Mucosa of descending colon (tissue), 3 donors: ENCODE measurements at places on chromosomes 6 and 20.

GRCh38 chr20:14966203-14966602 lies 628.8 kb upstream of the FLRT3 start:
- no peak for DNase-seq

GRCh38 chr6:49453221-49453620 lies 9.8 kb downstream of the MMUT start:
- DNase-seq, result no peak

GRCh38 chr6:14280006-14280510 lies 162.5 kb downstream of the CD83 start:
- DNase-seq, result no peak

GRCh38 chr6:28490205-28490890 lies 25.2 kb downstream of the GPX6 start:
- no peak for DNase-seq

GRCh38 chr20:58787211-58788005 lies 63.3 kb downstream of the GNAS-AS1 start:
- DNase-seq, result no peak

- DNase-seq, result no peak
Measured at GRCh38 chr20:37299718-37300528, 10.5 kb downstream of the MANBAL start.

GRCh38 chr6:40685862-40686261 lies 98.7 kb upstream of the LRFN2 start:
- no peak for DNase-seq

GRCh38 chr6:34246563-34247391 lies 2.0 kb downstream of the SMIM29 start:
- DNase-seq, result no peak

GRCh38 chr6:95741045-95741444 lies 163.7 kb downstream of the MANEA start:
- no peak for DNase-seq

DNA sequence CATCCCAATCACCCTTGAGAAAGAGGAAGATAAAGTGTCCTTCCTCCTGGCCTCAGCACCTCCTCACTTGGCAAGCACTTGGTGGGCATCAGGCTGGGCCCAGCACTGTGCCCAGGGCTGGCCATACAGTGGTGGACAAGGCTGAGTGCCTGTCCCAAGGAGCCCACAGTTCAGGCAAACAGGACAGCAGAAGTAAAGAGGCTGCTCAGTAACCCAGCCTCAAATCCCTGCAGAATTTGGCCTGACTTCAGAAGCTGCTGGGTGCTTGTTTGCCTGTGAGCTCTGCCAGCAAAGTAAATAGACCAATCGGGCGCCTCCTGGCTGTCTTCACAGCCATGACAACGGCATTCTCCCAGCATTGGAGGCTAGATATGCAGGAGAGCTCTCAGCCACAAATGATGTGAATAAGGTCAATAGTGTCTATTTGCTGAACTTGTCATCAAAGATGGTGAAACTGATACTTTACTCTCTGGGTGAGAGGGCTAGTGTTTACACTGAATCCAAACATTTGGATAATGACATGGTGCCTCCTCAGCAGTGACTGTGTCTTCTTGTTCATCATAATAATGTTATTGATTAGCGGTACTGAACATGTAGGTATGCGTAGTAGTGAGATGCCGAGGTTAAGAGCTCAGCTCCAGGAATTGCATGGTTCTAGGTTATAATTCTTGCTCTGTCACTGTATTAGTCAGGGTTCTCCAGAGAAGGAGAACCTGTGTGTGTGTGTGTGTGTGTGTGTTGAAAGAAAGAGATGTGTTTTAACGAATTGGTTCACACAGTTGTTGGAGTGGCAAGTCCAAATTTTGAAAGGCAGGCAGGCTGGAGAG lies 36.9 kb upstream of the FANCE start:
- DNase-seq, result peak; percentile 84

- no peak for DNase-seq
Measured at GRCh38 chr6:26029857-26030653, 57.2 kb upstream of the HFE start.

DNA sequence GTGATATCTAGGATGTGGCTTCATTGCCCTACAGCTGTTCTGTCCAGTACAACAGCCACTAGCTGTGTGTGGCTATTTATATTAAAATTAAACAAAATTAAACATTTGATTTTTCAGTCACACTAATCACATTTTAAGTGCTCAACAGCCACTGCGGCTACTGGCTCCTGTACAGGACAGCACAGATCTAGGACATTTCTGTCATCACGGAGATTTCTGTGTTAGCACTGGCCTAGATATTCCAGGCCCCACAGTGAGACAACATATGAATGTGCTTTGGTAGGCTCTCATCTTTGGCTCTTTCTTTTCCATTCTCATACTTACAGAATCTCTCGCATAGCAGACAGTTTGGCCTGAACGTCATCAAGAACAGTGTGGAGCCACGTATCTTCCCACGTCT lies 48.4 kb upstream of the ZBTB24 start:
- DNase-seq, result no peak

DNA sequence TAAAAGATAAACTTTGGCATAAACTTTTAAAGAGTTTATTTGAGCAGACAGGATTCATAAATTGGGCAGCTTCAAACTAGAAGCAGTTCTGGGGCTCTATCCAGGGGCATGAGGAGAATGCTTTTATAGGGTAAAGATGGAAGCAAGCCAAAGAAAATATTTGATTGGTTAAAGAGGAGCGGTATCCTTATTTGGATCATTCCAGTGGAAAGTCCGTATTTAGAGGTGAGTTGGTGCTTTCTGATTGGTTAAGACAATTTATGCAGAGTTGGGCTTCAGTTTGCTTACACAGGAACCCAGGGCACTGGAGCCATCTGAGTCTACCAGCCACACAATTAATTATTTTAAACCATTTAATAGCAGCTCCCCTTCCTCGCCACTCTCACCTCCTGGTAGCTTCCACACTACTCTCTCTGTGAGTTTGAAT lies 37.9 kb upstream of the RNF217 start:
- DNase-seq, result no peak

DNA sequence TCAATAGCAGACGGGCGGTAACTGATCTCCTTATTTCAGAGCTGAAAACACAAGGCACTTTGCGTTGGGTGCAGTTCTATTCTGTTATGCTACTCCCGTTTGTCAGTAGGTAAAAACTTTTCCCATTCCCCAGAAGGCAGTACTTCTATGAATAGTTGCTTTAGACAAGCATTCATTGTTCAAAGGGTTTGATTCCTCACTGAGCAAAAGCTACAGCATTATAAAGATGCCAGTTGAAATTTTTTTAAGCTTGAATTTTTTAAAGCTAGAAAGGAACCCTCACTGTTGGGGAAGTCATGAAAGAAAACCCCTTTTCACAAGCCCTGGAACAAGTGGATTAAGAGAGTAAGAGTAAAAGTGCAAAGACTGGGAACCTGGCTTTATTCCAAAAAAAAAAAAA lies 42.3 kb downstream of the FUT9 start:
- no peak for DNase-seq

DNA sequence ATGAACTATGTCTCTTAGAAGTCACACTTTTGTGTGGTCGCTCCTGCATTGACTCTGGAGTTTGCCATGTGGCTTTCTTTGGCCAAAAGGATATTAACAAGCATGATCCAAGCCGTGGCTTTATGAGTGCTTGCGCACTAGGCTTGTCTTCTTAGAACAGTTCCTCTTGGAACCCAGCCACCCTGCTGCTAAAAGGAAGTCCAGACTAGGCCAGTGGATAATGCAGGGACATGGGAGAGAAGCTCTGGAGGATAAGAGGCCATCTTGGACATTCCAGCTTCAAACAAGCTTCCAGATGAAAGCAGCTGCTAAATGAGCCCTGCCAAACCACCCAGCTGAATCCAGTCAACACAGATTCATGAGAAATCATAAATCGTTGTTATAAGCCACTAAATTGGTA lies 346.4 kb downstream of the CDC5L start:
- DNase-seq, result no peak

DNA sequence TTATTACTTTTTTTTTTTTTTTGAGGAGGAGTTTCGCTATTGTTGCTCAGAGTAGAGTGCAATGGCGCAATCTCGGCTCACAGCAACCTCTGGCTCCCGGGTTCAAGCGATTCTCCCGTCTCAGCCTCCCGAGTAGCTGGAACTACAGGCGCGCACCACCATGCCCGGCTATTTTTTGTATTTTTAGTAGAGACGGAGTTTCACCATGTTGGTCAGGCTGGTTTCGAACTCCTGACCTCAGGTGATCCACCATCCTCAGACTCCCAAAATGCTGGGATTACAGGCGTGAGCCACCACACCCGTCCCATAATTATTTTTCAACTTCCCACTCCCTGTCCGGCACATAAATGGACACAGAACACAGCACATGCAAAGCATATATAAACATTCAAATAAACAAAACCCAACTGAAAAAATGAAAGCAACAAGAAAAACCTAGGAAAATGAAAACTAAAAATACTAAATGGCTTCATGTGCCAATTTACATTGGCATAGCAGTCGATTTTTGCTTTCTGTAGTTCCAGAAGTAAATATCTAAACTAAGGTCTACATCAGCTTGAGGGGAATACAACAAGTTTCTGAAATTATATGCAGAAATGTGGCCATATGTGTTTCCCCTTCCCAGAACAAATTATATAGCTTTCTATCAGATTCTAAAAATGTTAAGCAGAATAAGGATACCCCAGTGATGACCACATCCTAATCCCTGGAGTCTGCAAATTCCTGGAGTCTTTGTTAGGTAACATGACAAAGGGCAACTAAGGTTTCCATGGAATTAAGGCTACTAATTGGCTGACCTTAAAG lies 113.9 kb downstream of the HFE start:
- DNase-seq, result no peak

DNA sequence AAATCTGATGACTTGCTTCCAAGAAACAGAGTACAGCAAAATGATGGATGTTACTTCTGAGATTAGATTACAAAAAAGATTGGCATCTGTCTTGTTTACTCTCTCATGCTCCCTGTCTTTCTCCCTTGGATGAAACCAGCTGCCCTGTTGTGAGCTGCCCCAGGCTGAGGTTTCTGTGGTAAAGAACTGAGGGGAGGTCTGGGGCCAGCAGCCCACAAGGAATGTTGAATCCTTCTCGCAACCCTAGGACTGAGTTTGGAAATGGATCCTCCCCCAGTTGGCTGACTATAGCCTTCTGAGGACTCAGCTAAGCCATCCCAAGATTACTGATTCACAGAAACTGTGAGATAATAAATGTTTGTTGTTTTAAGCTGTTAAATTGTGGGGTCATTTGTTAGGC lies 5.6 kb upstream of the HECA start:
- DNase-seq, result no peak
